Neural progenitor cell (in vitro differentiated cells): ENCODE measurements at places on chromosomes 7 and 10. TPM values are rescaled to one million over a fixed set of nuclear protein-coding genes. Genes with fewer than 3 reads are reported as not detected.

GRCh38 chr7:128738570-128739047, 550 bp upstream of the CALU start:
- no peak for DNase-seq
- no peaks in the 10 kb centered on the region for H3K27me3 ChIP-seq
- H3K4me3 ChIP-seq: peak overlapping the region; percentile 83
- peak overlapping the region; percentile 49 for H3K27ac ChIP-seq

- no peak for DNase-seq
- H3K4me3 ChIP-seq: no peak overlapping the region
- H3K27ac ChIP-seq: no peak overlapping the region
- H3K27me3 ChIP-seq: no peaks in the 10 kb centered on the region
Measured at GRCh38 chr7:55641811-55642210, 69.5 kb upstream of the VOPP1 start.

GRCh38 chr7:122692769-122693309, 6.1 kb downstream of the RNF133 start:
- no peak overlapping the region for H3K27ac ChIP-seq
- H3K27me3 ChIP-seq: no peaks in the 10 kb centered on the region
- H3K36me3 ChIP-seq: no peaks in the 10 kb centered on the region
- H3K4me3 ChIP-seq: no peak overlapping the region
- no peak for DNase-seq

Gene XRCC2
- 30.0 and 51.6 TPM in 2 replicates for total RNA-seq

DNA sequence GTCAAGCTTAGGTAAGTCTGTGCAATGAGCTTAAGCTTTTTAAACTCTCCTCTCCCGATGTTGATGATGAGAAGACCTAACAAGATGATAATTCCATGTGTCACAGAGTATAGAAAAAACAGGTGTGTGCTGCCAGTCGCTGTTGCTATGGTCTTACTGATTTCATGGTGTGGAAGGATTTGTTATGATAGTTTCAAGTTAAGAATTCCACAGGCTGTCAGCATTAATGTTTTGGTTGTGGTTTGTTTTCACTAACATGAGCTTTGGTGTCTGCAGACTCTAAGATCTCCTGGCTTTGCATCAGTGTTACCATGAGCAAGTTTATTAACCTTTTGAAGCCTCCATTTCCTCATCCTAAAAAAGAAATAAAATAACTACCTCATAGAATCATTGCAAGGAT, 123.7 kb downstream of the NSUN6 start:
- no peak overlapping the region for H3K27ac ChIP-seq
- H3K4me1 ChIP-seq: no peaks in the 10 kb centered on the region
- no peaks in the 10 kb centered on the region for H3K36me3 ChIP-seq
- no peak overlapping the region for H3K4me3 ChIP-seq
- no peaks in the 10 kb centered on the region for H3K27me3 ChIP-seq

Gene SORBS1
- total RNA-seq: 10.1 and 16.1 TPM in 2 replicates

DNA sequence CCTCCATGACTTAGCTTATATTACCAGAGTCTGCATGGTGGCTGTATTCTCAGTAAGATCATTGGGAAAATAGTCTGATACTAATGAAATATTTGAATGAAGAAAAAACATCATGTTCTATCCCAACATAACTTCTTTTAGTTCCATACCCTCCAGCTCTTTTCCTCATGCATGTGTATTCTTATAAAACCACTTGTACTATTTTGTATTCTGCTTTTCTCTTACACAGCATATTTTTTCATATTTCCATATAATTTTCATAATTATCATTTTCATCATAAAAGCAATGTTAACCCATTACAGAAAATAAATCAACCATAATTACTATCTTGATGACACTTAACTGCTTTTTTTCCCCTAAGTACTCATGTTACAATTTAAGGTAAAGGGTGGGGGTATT, 371.2 kb upstream of the LRGUK start:
- peaks cover 3% of the 10 kb centered on the region for H3K4me1 ChIP-seq
- H3K4me3 ChIP-seq: no peak overlapping the region
- no peaks in the 10 kb centered on the region for H3K27me3 ChIP-seq
- no peak overlapping the region for H3K27ac ChIP-seq

- H3K36me3 ChIP-seq: no peaks in the 10 kb centered on the region
- no peaks in the 10 kb centered on the region for H3K27me3 ChIP-seq
- H3K4me1 ChIP-seq: no peaks in the 10 kb centered on the region
- H3K27ac ChIP-seq: no peak overlapping the region
Measured at GRCh38 chr7:70529914-70530585, 601.9 kb upstream of the GALNT17 start.
